ENCODE measurements at places on chromosomes 16 and 17.

DNA sequence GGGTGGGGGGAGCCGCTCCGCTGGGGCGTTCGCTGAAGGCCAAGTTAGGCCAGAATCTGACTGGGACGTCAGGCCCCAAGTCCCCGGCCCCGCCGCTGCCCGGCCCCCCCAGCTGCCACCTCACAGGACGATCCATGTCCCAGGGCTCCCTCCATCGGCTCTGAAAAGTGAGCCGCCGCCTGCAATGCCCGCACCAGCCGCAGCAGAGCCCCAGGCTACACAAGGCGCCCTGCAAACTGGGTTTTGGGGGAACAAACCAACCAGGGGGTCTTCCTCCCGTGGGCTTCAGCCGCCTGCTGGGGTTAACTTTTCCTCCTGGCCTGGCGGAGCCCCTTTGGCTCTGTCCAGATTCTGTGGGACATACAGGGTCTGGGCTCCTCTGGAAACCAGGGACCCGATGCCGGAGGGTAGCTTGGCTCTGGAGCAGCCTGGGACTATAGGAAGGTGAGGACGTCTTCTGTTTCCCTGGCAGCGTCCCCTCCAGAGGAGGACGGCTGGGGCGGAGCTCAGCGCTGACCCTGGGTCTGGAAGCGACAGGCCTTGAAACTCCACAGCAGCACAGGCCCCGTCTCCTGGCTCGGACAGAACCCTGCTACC is 835 bp downstream of the NME4 start:
- DNase-seq = no peak

GRCh38 chr17:1190751-1191331 is 11.1 kb upstream of the ABR start:
- DNase-seq = no peak

DNA sequence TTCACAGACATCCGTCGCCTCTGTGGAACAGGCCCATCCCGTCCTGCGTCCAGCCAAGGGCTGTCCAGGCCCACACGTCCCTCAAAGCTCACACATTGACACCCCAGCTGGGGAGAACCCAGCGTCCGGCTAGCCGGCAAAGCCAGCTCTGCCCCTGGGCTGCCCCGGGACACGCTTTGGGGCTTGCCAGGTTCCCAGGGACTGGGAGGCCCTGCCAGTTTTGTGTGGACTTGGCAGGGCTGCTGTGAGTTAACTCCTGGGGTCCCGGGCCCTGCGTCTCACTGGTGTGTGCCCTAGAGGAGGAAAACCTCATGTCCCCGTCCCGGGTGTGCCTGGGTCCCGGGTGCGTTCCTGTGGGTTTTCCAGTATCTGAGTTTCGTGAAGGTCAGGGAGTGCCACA is 6.3 kb downstream of the SOX8 start:
- no peak for DNase-seq

GRCh38 chr16:86389566-86390328 is 120.6 kb upstream of the FOXF1 start:
- no peak for DNase-seq

DNA sequence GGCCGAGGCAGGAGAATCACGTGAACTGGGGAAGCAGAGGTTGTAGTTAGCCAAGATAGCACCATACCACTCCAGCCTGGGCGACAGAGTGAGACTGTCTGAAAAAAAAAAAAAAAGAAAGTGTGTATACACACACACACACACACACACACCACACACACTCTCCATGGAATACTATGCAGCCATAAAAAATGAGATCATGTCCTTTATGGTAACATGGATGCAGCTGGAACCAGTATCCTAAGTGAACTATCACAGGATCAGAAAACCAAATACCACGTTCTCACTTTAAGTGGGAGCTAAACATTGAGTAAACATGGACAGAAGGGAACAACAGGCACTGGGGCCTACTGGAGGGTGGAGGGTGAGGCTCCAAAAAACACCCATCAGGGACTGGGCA is 16.7 kb downstream of the NDUFAB1 start:
- DNase-seq = no peak

GRCh38 chr16:87790292-87791100 is 24.7 kb upstream of the KLHDC4 start:
- DNase-seq = no peak

- DNase-seq = no peak
Measured at GRCh38 chr16:77613095-77613494, 109.2 kb upstream of the NUDT7 start.

- DNase-seq = no peak
Measured at GRCh38 chr17:82077617-82078358, 12.2 kb upstream of the DUS1L start.

GRCh38 chr17:70343114-70343513 is 173.8 kb downstream of the KCNJ2 start:
- no peak for DNase-seq

- no peak for DNase-seq
Measured at GRCh38 chr16:14356064-14356463, 274.0 kb downstream of the PARN start.

DNA sequence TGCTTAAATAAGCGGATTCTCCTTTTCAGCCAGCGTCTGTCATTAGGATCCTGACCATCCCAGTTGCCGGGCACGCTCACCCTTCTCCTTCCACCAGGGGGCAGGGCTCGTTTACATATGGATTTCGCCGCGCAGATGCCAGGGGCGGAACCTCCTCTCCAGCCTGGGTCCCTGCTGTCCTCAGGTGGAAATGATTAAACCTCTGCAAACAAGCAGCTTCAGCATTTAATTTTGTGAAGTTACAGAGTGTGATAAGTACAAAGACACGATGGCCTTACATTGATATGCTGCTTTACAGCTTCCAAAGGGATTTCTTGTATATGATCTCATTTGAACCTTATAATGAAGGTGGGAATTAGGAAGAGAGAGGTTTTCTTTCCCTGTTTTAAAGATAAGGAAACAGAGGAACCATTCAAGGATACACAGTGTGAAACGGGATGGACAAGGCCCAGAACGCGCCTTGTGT is 3.9 kb upstream of the KRT28 start:
- DNase-seq = peak; percentile 79

DNA sequence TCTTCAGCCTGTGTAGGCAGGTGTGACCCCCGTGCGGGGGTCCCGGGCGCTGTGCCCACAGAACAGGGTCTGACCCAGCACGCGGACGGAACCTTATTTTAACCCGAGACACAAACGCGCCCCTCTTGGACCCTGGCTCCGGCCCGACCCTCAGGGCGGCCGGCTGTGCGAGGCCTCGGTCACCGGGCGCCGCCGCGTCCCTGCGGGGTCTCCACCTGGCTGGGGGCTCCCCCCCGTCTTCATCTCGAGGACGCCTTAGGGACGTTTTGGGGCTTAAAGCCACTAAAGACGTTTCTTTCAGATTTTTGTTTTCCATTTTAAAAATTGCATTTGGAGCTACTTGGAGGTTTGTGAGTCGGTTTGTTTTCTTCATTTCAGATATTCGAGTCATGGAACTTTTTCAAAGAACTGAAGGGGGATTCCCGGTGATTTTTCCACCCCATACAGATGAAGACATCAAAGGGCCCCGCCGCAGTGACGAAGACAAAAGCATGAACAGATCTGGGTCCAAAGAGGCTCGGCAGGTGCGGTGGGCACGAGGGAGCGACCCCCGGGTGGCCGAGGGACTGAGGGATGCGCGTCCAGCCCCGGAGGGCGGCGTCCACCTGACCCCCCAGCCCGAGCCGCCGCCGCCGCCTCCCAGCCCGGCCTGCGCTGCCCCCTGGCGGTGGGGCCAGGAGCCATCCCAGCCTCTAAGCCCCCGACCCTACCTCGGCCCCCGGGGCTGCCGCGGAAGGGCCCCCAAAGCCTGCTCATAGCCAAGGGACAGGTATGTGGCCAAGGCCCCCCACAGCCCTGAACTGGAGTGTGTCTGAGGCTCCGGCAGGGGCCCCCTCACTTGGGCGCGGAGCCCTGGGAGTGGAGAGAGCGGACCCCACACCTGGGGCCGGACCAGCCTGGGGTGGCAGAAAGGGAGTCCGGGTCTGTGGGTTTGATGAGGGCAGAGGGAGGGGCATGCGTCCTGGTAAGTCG is 3.8 kb upstream of the CD7 start:
- DNase-seq = no peak

DNA sequence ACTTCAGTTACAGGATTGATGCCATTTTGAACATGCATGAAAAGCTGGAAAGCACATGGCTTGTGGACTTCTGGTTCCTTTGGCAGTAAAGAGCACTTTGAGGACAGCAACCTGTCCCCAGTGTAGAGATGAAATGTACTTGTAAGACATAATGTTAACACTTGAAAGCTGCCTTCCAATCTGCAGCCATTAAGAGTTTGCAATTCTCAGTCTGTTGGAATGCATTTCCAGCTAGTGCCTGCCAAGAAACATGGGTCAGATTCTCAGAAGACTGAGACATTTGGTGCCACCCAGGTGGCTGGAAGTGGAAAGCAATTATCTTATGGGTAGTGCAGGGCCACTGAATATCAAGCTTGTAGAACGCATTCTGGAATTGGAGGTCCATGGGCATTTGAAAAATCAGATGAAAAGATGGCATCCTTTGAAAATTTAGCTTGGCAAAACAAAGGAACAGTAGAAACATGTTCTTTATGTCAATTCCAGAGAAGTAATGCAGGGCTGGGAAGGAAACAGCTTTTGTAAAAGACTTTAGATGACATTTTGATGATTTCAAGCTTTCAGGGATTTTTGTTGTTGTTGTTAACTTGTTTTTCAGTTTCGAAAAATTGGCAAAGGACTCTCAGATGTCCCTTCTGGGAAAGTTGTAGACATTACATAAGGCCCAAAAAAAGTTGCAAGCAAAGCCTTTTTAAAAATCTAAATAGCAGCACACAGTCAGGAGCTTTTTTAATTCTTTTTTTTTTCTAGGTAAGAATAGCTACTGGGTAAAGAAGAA is 147.0 kb downstream of the ABCA8 start:
- DNase-seq = no peak

GRCh38 chr16:84738255-84739038 is 38.6 kb downstream of the USP10 start:
- DNase-seq = no peak

- DNase-seq = peak; percentile 81
Measured at GRCh38 chr17:49035470-49036269, 38.5 kb downstream of the IGF2BP1 start.

- DNase-seq = no peak
Measured at GRCh38 chr17:2338315-2338657, 985 bp downstream of the SGSM2 start.

DNA sequence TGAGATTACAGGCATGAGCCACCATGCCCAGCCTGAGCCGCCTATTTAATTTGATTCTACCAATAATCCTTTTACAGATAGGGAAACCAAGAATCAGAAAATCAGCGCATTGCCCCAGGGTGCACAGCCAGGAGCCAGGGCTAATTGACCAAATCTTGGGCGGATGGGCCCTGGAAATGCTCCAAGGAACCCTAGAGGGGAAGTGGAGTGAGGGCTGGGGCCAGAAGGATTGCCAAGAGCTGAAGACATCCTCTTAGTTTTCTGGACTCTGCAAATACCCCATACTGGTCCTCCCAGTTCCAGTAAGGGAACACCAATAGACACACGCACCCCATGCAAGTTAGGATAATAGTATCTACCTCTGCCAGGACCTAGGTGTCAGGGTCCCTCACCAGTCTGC is 3.8 kb downstream of the FHOD1 start:
- DNase-seq = no peak

DNA sequence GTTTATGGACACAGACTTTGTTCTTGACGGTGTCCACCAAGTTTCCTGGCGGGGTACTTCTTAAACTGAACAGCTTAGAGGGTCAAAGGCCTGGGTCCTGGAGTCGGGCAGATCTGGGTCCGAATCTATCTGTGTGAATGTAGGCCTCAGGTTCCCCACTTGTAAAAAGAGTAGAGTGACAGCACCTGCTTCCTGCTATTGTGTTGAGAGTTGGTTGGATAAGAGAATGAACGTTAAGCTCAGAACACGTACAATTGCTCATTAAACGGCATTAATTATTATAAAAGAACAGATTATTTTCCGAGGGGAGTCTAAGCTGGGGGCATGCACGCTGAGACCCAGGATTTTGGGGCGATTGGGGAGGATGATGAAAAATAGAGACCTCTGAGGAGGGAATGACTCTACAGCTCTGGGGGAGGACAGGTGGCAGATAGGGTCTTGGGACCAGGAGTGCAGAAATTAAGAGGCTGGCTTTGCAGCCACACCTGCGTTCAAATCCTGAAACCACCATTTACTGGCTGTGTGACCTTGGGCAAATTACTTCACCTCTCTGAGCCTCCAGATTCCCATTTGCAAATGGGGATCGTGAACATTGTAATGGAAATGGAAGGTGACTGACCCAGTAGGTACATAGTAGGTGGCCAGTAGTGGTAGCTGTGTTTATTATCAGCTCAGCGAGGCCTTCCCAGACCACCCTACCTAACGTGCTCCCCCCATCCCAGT is 862 bp downstream of the CLEC16A start:
- DNase-seq = no peak

GRCh38 chr17:5897275-5897911 is 172.8 kb upstream of the WSCD1 start:
- DNase-seq = no peak

DNA sequence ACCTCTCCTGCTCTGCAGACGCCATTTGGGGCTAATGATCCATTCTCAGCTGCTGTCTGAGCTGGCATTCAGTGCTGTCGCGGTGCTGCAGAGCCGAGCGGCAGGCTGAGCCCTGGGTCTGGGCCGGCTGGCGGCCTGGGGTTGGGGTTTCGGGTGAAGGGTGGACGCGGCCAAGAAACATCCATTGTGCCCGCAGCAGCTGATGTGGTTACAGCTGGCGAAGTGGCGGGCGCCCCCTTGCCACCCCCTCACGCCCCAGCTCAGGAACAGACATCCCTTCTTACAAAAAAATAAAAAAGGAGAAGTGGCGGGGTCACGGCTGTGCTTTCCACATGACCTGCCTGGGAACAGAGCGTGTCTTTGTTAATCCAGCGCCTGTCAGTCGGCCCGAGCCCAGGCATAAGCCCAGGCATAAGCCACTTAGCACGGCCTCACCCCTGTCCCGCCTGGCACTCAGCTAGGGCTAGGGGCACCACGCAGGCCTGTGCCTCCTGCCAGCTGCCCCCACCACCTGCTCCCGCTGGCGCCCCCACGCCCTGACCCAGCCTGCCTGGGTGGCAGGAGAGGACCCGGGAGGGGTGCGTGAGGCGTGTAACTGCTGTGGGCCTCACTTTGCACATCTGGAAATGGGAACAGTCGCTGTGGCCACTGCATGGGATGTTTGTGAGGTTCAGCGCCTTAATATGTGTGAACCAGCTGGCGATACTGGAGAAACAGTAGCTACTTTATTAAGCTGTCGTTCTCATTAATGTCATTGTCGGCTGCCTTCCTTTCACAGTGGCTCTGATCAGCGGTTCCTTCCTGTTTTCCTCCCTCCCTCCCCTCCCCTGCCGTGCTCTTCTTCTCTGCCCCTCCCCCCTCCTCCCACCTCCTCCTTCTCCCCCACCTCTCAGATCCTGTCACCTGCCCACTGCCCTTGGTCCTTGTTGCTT is 197.7 kb upstream of the CIBAR2 start:
- DNase-seq = no peak

DNA sequence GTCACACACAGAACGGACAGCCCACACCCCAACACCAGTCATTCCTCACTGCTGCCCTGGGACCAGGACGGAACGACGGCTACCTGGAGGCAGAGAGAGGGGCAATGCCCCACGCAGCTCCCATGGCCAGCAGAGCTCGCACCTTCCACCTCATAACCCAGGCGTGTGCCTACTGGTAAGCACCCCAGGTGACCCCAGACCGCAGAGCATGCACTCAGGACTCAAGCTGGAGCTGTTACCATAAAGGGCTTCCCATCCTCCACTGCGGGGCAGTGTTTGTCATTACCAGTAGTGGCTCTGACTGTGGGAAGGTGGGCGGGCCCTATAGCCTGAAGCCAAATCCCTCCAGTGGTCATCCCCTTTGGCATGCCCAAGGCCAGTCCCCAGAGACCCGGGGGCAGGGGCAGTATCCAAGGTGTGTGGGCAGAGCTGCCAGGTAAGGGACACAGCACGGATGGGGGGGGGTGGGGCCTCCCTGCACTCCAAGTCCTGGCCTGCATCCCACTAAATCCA is 4.7 kb upstream of the BCAR1 start:
- DNase-seq = no peak

All from left forelimb (tissue), 1 donor.